NCI-H2081 (cell line): ENCODE measurements at places on chromosomes 13 and 19.
A peak's percentile ranks its signal among the peaks of the same experiment; 100 is the strongest.

DNA sequence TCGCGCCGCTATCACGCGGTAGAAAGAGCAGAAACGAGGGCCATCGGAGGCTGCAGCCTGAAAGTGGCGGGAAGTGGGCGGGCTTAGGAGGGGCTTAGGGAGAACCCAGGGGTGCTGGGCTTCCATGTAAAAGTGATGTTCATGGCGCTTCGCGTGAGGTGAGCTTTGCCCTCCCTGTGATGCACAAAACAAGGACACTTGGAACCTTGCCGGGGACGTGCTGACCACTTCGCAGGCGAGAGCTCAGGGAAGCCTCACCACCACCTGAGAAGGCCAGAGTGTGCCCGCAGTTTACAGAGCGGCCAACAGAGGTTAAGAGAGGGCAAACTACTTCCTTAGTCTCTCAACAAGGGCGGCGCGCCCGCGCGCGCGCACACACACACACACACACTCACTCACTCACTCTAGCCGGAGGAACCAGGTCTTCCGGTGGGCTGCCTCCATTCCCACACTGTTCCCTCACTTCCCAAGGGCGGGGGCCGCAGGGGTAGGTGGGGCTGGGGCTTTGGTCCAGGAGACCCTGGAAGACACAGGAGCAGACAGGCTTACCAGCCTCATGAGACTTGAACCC, 651 bp downstream of the GAPDHS start:
- DNase-seq, result no peak

DNA sequence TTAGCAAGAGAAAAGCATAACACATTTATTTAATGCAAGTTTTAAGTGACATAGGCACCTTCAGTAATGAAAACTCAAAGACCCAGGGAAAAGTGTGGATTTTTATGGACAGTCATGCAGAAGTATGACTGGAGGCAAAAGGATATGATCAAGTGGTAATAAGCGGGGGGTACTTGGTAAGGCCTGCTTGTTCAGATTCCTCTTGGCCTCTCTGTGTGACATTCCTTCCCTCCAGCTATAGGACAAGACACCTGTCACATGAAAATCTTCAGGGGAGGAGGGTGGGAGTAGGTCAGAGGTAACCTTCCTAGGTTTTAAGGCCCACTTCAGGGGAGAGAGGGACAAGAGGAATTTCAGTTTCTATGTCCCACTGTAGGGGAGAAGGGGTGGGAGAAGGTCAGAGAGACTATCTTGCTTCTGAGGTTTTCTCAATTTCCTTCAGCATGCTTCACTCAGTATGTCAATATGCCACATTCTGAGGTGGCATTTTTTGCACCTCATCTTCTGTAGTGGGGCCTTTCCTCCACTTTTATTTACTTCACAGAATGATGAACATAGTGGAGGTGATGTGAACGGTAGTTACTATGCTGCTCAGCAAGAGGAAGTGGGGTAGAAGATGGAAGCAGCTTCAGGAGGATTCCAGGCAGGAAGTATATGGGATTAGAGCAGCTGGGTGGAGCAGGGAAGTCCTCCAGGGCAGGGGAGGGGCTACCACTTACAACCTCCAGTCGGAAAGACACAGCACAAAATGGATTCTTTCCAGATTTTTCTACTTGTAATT, 73.2 kb upstream of the RFC3 start:
- peak; percentile 89 for DNase-seq

DNA sequence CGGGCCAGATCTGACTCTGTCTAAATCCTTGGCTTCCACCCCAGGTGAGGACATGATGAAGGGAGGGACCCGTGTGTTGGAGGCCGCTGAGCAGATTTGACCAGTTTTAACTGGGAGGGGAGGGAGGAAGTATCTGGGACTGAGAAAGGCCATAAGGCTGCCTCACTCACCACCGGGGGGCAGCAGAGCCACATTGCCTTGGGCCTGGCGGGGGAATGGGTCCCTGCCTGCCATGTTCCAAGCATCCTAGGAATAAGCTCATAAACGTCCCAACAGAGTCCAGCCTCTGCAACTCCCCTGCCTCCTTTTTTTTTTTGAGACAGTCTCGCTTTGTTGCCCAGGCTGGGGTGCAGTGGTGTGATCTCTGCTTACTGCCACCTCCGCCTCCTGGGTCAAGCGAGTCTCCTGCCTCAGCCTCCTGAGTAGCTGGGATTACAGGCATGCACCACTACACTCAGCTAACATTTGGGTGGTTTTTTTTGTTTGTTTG, 15.5 kb downstream of the MAST3 start:
- DNase-seq, result peak; percentile 72

GRCh38 chr13:22549126-22549525, 631.7 kb upstream of the SGCG start:
- no peak for DNase-seq

DNA sequence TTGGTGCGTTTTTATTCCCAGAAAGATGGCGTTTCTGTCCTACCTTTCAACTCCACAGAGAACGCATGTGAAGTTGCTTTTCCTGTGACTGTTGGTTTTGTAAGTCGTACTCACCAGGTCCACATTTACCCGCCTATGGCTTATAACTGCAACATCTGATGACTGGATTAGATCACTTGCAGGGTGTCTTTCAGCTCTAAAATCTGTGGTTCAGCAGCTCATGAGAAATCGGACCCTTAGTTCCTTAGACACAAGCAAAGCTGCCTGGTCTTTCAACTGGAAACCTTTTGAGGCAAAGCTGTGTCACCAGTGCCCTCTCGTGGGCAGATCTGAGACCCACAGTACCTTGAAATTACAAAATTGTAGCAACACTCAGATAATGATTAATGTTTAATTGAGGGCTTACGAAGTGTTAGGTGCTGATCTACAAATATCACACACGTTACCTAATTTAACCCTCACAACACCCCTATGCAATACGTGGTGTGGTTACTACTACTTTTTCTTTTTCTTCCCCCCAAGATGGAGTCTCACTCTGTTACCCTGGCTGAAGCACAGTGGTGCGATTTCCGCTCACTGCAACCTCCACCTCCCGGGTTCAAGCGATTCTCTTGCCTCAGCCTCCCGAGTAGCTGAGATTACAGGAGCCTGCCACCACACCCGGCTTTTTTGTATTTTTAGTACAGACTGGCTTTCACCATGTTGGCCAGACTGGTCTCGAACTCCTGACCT, 65.4 kb downstream of the RUBCNL start:
- peak; percentile 2 for DNase-seq

GRCh38 chr19:13366529-13367143, 139.6 kb downstream of the CACNA1A start:
- no peak for DNase-seq

- no peak for DNase-seq
Measured at GRCh38 chr13:102651892-102652291, 43.0 kb downstream of the METTL21C start.

GRCh38 chr19:7645656-7646425, 8.9 kb downstream of the STXBP2 start:
- DNase-seq, result no peak

DNA sequence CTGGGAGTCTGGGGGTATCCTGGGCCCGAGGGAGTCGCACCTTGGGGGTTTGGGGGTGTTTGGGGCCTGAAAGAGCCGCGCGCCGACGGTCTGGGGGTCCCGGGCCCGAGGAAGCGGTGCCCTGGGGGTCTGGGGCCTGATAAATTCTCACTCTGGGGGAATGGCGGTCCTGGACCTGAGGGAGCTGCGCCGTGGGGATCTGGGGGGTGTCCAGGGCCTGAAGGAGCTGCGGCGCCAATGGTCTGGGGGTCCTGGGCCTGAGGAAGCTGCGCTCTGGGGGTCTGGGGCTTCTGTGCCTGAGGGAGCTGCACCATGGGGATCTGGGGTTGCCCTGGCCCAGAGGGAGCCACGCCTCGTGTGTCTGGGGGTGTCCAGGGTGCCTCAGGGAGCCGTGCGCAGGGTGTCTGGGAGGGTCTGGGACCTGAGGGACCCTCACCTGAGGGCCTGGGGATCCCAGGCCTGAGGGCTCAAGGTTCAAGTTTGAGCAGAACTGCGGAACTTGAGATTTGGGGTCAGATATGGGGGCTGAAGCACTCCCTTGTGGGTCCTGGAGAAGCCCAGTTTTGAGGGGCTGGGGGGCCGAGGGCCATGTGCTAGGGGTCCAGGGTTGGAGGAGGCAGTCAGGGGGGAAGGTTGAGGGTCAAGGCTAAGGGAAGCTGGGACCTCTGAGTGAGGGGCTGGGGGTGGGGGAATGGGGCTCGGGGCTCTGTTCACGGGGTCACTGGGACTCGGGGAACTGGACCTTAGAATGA, 1.1 kb downstream of the HDGFL2 start:
- no peak for DNase-seq

- DNase-seq, result no peak
Measured at GRCh38 chr13:109548374-109548773, 238.0 kb downstream of the IRS2 start.

DNA sequence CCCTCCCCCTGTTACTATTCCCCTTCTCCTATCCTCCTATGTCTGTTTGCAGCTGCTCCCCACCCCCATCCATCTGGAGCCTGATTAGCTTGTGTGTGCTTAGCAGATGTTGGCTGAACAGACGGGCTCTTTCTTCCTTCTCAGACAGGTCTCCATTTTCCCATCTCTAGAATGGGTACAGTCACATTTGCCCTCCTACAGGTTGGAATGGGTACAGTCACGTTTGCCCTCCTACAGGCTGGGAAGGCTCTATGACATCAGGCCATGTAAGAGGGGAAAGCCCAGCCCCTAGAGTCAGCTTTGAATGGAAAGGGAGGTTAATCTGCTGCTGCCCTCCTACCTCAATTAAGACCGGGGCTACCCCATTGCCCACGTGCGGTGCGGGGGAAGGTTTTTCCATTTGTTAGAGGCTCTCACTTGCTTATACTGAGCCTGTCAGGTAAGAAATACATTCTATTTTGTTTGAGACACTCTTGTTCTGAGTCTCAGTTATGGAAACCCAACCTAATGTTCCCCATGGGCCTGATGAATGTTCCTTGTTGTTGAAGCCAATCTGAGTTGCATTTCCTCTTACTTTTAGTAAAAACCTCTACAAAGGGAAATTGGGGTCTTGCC, 2.2 kb upstream of the CLEC17A start:
- DNase-seq, result no peak
